ENCODE measurements at places on chromosomes 6 and 20. TPM values are rescaled to one million over a fixed set of nuclear protein-coding genes. Genes with fewer than 3 reads are reported as not detected.

GRCh38 chr6:39495640-39496039 is 173.1 kb upstream of the KCNK16 start:
- no peak for DNase-seq

DNA sequence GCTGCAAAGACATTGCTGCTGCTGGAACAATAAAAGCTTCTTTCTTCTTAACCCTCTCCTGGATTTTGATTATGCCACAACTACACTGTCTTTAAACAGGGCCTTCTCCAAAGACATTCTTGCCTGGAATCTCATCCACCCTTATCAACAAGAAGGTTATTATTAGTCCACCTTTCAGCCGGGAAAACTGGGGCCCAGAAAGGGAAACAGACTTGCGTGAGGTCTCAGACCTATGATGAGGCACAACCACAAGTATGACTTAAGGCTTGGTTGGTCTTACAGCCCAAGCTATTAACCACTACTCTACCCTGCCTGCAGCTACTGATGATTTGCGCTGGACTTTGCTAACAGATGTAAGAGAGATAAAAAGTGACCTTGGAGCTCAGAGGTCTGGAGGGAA is 62.8 kb upstream of the CTNNBL1 start:
- no peak for DNase-seq

DNA sequence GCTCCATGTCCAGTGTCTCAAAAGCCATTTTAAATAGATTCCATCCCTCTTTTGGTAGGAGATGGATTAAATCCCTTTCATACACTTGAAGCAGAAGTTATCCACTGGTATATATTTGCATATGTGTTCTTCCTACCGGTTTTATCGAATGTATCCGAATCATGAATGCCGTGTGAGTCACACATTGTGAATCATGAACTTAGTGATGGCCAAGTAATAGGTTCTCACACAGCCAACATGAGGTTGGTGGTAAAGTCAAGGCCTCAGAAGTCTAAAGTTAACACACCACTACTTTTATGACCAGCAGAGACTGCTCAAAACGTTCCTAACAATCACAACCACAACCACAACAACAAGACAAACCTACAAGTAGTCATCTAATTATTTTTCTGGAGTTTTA is 345.5 kb downstream of the THBS2 start:
- DNase-seq = no peak

DNA sequence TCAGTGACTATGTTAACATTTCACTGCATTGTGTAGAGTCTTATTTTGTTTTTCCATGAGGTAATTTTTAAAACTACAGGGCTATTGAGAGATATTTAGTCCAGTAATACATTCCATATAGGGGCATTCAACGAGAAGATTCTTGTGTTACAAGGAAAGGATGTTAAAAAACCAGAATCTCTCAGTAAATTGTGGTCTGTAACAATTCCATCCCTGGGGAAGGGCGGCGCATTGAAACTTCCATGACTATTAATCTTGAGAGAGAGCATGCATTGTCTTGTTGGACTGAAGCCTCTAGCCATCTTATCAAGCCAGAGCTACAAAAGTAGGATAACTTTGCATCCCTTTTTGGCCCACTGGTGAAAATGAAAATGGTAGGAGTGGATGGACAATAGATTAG is 119.7 kb downstream of the BCKDHB start:
- DNase-seq = no peak

DNA sequence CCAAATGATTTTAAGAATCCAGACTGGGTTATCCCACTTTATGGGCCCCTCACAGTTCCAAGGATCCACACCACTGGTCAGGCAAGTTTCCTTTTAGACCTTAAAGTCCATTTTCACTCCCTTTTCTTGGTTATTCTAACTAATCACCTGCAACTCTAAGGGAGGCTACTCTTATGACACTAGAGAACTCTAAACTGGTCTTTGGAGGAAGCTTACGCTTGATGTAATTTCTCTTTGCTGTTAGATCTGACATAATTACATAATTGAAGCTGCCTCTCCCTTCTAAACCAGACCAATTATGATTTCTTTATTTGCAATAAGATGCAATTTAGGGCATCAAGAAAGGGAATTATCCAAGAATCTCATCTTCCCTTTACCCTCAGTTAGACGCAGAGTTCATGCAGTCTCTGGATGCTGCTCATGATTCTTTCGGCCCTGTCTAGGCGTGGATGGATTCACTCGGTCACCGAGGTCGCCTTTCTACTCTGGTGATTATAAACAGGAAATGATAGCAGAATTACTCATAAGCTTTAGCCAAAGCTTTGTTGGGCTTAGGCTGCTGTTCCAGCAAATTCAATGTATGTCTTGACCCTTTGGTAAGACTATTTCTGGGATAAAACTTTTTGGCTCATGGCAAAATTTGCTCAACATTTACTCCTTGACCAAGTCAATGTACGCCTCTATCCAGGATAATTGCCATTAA is 166.4 kb upstream of the PRND start:
- no peak for DNase-seq

DNA sequence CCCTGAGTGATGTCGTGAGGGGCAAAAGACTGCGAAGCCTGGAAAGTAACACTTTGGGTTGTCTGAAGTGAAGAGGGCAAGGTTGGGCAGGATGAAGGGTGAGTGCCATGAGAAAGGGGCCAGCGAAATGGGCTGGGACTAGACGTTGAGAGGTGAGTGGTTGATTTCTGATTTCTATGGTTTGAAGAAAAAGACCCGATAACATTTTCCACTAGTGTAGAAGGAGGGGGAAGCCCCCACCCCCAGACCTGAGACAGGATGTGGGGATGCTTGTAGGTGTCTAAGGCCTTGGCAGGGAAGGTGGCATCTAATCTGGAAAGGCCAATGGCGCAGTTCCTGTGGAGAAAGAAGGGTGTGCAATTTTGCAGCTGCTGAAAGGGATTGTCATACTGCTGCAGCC is 25.3 kb upstream of the KIF3B start:
- DNase-seq = no peak

GRCh38 chr20:35518955-35519354 is 10.5 kb downstream of the C20orf173 start:
- no peak for DNase-seq

- DNase-seq = no peak
Observed at GRCh38 chr20:15100506-15101160, 763.2 kb upstream of the FLRT3 start.

- no peak for DNase-seq
Observed at GRCh38 chr6:18405477-18406293, 18.5 kb downstream of the RNF144B start.

DNA sequence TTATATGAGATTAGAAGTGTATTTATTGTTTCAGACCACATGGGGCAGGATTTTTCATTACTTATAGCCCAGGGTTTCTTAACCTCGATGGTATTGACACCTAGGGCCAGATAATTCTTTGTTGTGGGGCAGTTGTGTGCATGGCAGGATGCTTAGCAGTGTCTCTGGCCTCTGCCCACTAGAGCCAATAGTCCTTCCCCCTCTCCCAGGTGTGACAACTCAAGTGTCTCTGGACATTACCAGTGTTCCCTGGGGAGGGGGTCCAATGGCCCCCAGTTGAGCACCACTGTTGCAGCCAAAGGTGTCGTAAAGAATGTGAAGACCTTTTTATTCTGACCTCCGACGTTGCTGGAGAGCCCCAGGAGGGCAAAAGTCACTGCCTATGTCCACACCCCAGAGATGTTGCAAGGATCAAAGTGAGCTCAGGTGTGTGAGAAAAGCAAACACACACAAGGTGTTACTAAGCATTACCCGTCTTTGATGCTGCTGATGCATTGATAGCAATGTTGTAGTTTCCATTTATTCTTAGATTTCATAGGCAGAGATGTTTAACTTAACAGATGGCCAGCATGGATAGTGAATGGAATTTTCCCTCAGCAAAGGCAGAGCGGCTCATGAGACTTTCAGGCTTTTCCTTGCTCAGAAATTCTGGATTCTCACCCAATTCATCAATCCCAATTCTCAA is 22.2 kb downstream of the BANF2 start:
- DNase-seq = no peak

The VWA7 gene
- 2.9 TPM for polyA plus RNA-seq

The CYP21A2 gene
- polyA plus RNA-seq = 1.0 TPM

The COL19A1 gene
- 3.3 TPM for polyA plus RNA-seq

The ZNF165 gene
- polyA plus RNA-seq = 0.34 TPM

All from forelimb muscle (tissue), 1 donor.